ENCODE measurements at places on chromosomes 5 and 9.

DNA sequence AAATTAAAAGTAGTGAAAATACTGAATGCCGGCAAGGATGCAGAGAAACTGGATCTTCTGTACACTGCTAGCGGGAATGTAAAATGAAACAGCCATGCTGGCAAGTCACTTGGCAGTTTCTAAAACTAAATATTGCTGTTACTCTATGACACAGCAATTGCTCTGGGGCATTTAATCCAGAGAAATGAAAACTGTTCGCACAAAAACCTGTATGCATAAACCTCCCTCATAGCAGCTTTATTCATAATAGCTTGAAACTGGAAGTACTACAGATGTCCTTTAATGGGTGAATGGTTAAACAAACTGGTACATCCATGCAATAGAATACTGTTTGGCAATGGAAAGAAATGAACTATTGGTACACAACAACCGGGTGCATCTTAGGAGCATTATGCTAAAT lies 167.2 kb downstream of the ARHGAP26 start:
- DNase-seq: no peak

DNA sequence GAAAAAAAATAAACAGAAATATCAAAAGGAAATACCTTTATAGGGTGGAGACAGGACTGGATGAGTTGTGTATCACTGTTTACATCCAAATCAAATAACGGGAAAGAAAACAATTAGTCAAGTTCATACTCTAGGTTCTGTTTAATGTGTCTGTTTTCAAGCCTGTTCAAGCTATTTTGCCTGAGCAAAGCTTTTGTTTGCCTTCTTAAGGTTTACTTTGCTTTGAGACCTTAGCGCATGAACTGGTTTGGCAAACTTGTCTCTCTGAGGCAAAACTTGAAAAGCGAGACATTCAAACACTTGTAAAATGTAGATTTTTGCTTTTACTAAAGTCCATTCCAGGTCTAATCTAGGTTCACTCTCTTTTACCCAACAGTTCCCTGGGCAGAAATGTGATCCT lies 174.1 kb upstream of the RFX3 start:
- no peak for DNase-seq

DNA sequence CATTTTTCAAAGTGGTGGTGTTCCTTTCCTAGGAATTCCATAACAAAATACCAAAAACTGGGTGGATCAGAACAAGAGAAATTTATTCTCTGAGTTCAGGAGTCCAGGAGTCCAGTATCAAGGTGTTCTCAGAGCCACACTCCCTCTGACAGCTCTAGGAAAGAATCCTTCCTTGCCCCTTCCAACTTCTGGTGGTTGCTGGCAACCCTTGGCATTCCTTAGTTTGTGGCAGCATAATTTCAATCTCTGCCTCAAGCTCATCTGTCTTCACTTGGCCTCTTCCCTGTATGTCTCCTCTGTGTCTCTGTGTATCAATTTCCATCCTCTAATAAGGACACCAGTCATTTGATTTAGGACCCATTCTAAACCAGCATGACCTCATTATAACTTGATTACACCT lies 243.7 kb downstream of the MPDZ start:
- no peak for DNase-seq

DNA sequence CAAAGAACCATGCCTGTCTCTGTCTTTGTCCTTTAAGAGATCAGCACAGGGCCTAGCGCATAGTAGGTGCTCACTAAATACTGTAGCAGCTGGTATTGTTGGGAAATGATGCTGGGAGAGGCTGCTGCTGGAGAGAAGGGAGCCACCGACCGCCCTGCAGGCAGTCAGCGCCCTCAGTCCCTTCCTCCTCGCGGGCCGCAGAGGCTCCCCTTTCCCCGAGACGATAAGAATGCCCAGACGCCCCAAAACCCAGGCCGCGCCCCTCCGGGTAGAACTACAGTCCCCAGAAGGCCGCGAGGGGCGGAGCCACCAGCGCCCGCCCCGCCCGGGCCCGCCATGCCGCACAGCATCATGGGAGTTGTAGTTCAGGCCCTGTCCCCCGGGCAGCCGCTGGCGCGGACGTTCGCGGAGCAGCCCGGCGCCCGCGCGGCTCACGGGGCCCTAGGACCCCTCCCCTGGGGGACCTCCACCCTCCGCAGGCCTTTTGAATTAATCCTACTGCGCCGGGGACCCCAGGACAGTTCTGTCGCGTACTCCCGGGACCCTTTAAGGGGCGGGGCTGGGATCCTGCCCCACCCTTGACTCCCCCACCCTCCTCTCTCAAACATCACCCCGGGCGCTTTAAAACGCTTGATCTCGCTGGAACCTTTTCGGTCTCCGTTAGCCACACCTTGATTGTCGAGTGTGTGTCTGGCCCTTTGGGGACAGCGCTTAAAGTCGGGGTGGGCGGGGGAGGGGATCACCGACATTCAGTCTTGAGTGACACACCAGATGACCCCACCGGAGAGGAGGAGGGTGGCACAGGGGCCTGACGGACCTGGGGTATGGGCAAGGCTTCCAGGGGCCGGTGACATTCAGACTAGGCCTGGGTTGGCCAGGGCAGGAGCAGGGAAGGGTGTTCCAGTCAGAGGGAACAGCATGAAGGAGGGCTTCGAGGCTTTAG lies 24.8 kb upstream of the IER5L start:
- DNase-seq: peak; percentile 78

DNA sequence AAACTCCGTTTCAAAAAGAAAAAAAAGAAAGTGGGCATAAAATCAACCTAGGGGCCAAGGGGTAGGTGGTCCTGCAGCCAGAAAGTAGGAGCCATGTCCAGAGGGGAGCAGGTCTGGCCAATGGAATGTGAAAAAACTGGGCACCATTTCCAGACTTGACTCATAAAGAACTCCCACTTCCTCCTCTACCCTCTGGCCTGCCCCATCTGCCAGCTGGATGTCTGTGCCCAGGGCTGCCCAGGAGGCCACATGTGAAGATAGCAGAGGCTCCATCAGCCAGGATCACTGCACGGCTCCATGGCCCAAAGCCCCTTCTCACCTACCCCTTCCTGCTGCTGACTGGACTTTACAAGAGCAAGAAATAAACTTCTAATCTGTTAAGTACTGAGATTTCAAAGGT lies 42.1 kb upstream of the EEIG1 start:
- DNase-seq: peak; percentile 45

DNA sequence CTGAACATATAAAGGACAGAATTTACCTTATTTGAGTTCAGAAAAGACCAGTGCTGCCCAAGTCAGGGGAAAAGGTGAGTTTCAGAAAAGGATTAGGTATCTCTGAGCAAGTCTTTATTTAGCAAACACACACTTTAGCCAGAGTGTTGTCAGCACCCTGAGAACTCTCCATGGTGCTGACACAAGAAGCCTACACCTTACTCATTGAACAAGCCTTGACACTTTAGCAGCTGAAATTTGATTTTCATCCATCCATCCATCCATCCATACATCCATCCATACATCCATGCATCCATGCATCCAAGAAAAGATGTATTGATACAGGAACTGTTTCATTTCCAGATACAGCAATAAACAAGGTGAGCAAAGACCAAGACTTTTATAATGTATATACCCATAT lies 311.2 kb downstream of the TRIM32 start:
- no peak for DNase-seq

- no peak for DNase-seq
Observed at GRCh38 chr9:96008502-96009222, 133.2 kb downstream of the ERCC6L2 start.

- DNase-seq: no peak
Observed at GRCh38 chr5:159990506-159990905, 18.4 kb upstream of the TTC1 start.

GRCh38 chr5:154278908-154279307 lies 88.4 kb downstream of the GALNT10 start:
- no peak for DNase-seq

DNA sequence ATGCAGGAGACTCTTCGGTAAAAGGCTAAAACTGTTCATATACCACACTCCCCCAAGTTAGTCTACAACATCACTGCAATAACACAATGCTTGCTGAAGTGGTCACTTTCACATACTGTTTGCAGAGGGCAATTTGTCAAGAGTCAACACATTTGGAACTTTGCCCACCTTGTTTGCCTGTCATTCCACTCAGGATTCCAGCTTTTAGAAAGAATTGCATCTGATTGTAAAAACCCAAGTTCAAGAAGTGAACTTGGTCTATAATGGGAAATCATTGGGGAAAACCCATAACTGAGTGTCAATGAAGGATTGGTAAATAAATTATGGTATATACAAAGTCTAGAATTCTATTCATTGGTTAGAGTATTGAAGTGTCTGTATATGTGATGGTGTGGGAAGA lies 120.5 kb downstream of the GADD45G start:
- no peak for DNase-seq
